Mesenteric fat pad (tissue), 1 donor: ENCODE measurements at places on chromosomes 3 and 15. TPM values are rescaled to one million over a fixed set of nuclear protein-coding genes. Genes with fewer than 3 reads are reported as not detected.

DNA sequence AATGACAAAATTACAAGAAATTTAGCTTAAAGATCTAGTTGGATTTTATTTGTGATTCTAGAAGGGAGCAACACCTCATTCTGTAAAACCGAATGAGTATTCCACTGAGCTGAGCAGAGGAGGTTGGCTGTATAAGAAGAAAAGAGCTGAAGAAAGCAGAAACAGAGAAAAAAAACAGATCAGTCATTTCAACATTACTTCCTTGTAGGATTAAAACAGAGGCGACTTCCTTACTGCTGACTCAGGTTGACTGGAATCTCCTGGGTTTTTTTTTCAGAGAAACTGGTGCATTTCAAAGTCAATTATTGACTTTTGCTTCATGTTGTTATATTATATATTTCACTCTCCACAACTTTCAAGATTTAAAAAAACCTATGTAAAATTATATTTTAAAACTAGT lies 368.1 kb upstream of the UBE2E2 start:
- no peak for DNase-seq

Gene WDR49
- total RNA-seq: 0.64 TPM

DNA sequence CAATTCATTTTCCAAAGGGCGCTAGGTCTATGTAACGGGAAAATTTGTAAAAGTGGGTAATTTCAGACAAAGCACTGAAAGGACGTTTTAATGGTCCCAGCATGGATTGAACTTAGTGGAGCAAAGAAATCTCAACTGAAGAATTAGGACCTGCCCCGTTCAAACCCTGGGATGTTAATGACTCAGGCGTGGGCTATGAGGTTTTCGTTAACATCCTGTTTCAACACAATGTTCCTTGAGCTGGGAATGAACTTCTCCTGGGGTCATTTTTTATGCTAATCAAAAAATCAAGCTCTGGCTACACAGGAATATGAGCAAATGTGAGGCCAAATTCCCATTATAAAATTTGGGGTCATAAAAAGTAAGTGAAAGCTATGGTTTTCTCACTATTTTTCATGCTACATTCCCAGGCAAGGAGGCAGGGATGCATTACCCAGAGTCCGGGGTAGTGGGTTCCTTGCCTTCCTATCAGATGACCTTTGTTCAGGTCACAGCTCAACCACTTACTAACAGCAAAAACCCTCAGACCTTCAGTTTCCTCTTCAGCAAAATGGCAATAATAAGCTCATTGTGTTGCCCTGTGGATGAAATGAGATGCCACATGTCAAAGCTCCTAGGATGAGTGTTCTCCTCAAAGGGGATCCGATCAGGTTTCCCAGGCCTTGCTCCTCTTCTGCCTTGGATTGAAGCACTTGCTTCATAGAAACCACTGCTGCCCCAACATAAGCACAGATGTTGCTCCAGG lies 271.4 kb downstream of the ARRDC4 start:
- DNase-seq: no peak

Gene EXOSC7
- total RNA-seq: 35.4 TPM

DNA sequence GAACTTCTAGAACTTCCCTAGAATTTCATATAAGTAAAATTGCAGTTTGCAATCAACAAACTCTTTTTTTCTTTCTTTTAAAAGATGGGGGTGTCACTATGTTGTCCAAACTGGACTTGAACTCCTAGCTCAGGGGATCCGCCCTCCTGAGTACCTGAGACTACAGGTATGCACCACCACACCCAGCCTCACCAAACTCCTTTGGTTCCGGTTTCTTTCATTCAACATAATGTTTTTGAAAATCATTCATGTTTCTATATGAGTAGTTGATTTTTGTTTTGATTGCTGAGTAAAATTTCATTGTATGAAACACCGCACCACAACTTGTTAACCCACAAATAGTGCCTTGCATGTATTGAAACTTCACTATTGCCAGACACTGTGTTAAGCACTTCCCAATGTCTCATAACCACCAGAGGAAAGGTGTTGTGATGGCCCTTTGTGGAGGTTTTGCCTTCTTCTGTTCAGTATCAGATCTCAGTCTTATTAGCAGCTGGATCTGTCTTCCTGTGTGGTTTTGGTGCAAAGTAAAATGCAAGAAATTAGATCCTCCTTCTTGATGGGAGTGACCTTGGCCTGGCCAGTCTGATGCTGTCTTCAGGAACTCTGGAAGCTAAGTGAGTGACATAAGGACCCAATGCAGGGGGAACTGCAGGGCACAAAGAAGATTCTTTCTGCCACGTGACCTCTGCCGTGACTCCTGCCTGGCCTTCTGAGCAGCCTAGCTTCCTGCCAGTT lies 78.8 kb upstream of the UBE2E1 start:
- DNase-seq: no peak

GRCh38 chr15:61032600-61033286 lies 196.4 kb downstream of the RORA start:
- no peak for DNase-seq

- DNase-seq: no peak
Observed at GRCh38 chr3:16523778-16524177, 10.3 kb upstream of the RFTN1 start.

Gene FBXO40
- 0.13 TPM for total RNA-seq

Gene FGF7
- total RNA-seq: 175 TPM

DNA sequence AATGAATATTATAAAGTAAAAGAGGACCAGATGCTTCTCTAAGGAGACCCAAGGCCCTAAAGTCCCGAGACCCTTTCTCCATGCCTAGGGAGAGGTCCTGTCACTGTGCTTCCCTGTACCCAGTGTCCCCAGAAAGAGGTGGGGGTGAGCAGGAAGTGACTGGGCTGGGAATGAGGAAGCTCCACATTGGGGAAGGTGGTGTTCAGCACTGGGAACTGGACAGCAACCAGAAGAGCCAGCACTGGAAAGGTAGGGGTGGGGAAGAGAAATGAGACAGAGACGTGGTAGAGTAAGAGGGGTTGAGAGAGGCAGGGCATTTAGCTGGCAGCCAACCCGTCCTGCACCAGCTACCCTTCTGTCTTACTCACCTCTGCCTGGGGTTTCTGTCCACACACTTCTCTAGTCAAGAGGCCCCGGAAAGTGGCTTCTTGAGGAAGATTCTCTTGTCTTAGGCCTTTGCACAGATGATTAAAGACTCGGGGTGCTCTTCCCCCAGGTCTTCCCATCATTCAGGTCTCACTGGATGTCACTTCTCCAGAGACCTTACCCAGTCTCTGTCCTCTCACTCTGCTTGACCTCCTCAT lies 12.2 kb downstream of the RRP9 start:
- DNase-seq: peak; percentile 41

Gene PRKCI
- 16.7 TPM for total RNA-seq

Gene C2CD4A
- total RNA-seq: not detected

Gene PCLAF
- 0.35 TPM for total RNA-seq

- DNase-seq: peak; percentile 59
Observed at GRCh38 chr15:34365091-34365825, 1.7 kb downstream of the LPCAT4 start.

Gene ACOX2
- total RNA-seq: 18.8 TPM

DNA sequence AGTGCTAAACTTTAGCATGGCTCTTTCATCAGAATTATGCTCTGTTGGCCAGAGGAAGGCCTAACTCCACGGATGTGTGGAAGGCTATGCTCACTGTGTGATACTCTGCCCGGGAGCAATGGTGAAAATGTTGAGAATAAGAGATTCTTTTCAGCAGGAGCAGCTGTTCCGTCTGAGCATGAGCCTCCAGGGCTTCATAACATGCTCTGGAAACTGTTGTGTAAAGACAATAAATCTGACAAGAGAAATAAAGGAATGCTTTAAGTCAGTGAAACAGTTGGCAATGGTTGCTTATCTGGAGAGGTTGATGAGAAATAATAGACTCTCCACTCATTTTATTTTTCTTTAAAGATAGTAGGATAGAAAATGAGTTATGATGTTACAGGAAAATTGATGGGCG lies 269.8 kb downstream of the DIPK2A start:
- DNase-seq: no peak

DNA sequence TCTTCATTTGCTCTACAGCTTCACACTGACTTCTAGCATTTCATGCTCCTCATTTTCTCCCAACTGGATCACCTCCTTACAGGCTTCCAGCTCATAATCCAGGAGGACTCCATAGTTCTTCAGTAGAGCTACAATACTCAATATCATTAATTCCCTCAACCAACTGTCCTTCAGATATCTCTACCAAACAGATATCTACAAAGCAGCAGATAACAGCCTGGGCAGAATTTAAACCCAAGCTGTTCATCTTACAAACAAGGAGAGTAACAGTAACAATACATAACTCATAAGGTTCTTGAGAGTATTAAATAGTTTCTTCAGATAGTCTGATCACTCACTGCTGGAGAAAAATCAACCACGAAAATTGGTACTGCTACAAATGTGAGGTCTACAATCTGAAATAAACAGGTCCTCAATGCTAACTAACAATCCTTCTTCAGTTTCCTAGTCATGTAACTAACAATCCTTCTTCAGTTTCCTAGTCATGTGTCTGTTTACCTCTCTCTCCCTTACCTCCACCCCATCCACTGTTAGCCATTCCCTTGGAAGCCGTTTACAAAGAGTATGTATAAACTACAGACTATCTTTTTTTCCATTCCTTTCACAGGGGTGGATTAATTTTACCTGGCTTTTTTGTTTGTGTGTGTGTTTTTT lies 5.0 kb downstream of the PEAK1 start:
- DNase-seq: no peak

Gene ISY1
- 23.4 TPM for total RNA-seq

- DNase-seq: no peak
Observed at GRCh38 chr3:177810162-177810623, 612.9 kb upstream of the TBL1XR1 start.

DNA sequence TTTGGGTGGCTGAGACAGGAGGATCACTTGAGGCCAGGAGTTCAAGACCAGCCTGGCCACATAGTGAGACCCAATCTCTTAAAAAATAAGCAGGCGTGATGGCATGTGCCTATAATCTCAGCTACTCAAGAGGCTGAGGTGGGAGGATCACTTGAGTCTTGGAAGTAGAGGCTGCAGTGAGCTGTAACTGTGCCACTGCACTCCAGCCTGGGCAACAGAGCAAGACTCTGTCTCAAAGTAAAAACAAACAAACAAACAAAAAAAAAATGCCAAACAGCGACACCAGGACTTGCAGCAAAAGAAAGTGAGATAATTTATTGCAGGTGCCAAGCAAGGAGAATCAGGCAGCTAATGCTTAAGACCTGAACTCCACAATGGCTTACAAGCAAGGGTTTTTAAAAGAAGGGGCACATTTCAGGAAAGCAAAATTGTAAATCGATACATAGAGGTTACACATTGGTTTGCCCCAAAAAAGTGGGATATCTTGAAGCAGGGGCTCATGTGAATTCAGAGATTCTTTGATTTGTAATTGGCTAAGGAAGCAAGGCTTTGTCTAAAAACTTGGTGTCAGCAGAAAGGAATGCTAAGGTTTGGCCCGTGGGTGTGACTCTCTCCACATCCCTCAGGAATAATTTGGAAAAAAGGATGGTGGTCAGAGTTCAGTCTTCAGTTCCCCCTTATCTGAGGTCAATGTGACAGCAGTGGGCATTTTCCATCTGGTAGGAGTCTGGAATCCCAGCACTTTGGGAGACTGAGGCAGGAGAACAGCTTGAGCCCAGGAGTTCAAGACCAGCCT lies 5.2 kb upstream of the MPI start:
- no peak for DNase-seq

Gene FETUB
- total RNA-seq: not detected
